ENCODE measurements at places on chromosomes 2 and 18. TPM values are rescaled to one million over a fixed set of nuclear protein-coding genes. Genes with fewer than 3 reads are reported as not detected.

Gene COL6A3
- total RNA-seq = 59.5 TPM

Gene AQP12A
- total RNA-seq = not detected

Gene DUSP2
- 1.9 TPM for total RNA-seq

Gene WNT10A
- not detected for total RNA-seq

Gene CAPN13
- not detected for total RNA-seq

Gene SPEG
- 111 TPM for total RNA-seq

Gene TAF1B
- 3.6 TPM for total RNA-seq

Gene CLEC4F
- total RNA-seq = 0.25 TPM

Gene PLGLB1
- total RNA-seq = 2.7 TPM

Gene TOGARAM2
- total RNA-seq = 43.9 TPM

Gene CHCHD5
- total RNA-seq = 24.8 TPM

Gene CHN1
- 16.6 TPM for total RNA-seq

Gene GBX2
- total RNA-seq = not detected

Gene ARHGAP15
- total RNA-seq = 4.2 TPM

Gene PSD4
- total RNA-seq = 2.9 TPM

Gene AFG3L2
- 143 TPM for total RNA-seq

Gene OSBPL6
- 4.6 TPM for total RNA-seq

Gene HOXD10
- not detected for total RNA-seq

Gene NOL4
- total RNA-seq = 0.35 TPM

Gene CNGA3
- total RNA-seq = not detected

Gene TFCP2L1
- total RNA-seq = 0.17 TPM

Gene SP5
- total RNA-seq = 0.12 TPM

Gene TMEM178A
- total RNA-seq = 3.2 TPM

Gene EPB41L3
- 6.8 TPM for total RNA-seq

Gene SH3BP4
- 8.3 TPM for total RNA-seq

Gene WDR43
- 18.0 TPM for total RNA-seq

Gene BOLL
- total RNA-seq = not detected

Gene NDC80
- 0.50 TPM for total RNA-seq

Gene SFT2D3
- 3.1 TPM for total RNA-seq

Gene SCG2
- not detected for total RNA-seq

Gene NGEF
- not detected for total RNA-seq

Gene SULT1C4
- 3.2 TPM for total RNA-seq

Gene CRYBA2
- not detected for total RNA-seq

Gene ABCB11
- total RNA-seq = 0.25 TPM

Gene SERPINB13
- not detected for total RNA-seq

Gene MYO3B
- total RNA-seq = 0.05 TPM

Gene INSIG2
- 12.0 TPM for total RNA-seq

Gene ALLC
- total RNA-seq = not detected

Gene FBLN7
- 0.32 TPM for total RNA-seq

Gene CRYGD
- not detected for total RNA-seq

Gene KLHL29
- 0.69 TPM for total RNA-seq

Gene SEMA4C
- total RNA-seq = 17.0 TPM

Gene HRH4
- 0.17 TPM for total RNA-seq

Gene ADGRF3
- not detected for total RNA-seq

Gene RPRM
- total RNA-seq = not detected

Gene SOS1
- 26.0 TPM for total RNA-seq

Gene RAPGEF4
- total RNA-seq = 16.6 TPM
